GM06990 (cell line): ENCODE measurements at places on chromosomes 1 and 21.

GRCh38 chr1:220001095-220001501 is 45.2 kb downstream of the EPRS1 start:
- no peak for DNase-seq

- DNase-seq: no peak
Measured at GRCh38 chr1:116762781-116763115, 8.5 kb downstream of the CD2 start.

DNA sequence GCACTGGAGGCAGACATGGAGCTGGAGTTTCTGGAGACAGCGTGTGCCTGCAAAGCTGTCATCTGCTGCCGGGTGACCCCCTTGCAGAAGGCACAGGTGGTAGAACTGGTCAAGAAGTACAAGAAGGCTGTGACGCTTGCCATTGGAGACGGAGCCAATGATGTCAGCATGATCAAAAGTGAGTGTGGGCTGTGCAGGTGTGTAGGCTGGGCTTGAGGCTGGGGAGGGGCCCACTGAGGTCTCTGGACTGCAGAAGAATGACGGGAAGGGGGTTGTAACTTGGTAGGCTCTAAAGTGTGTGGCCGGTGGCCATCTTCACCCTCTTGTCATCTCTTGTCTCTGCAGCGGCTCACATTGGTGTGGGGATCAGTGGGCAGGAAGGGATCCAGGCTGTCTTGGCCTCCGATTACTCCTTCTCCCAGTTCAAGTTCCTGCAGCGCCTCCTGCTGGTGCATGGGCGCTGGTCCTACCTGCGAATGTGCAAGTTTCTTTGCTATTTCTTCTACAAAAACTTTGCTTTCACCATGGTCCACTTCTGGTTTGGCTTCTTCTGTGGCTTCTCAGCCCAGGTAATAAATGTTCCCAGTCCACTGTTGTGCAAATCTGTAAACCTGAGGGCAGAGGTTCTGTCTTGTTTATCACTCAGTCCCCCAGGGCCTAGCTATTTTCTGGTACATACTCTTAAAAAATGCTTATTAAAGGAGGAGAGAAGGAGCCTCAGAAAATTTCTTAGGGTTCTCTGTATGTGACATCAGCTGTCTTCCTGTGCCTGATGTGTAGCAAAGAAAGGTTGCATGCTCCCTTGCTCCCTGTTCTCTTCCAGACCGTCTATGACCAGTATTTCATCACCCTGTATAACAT is 19.9 kb downstream of the ATP8B2 start:
- DNase-seq: no peak

DNA sequence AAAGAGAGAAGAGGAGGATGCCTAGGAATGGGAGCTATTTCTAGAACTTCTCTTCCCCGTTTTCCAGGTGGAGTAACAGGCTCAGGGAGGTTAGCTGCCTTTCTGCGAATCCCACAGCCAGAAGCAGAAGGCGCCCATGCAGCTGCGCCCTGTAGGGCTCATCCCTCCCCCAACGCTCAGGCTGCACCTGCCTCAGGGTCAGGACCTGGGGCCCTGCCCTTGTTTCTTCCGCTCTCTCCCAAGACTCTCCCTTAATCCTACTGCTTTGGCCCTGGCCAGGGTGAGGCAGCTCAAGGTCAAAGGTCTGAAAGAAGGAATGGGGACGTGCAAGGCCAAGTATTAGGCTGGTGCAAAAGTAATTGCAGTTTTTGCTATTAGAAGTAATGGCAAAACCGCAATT is 30.5 kb upstream of the PADI2 start:
- DNase-seq: no peak

- no peak for DNase-seq
Measured at GRCh38 chr1:24927988-24928688, 1.9 kb downstream of the RUNX3 start.

- DNase-seq: no peak
Measured at GRCh38 chr1:22123071-22123390, 19.9 kb downstream of the WNT4 start.

DNA sequence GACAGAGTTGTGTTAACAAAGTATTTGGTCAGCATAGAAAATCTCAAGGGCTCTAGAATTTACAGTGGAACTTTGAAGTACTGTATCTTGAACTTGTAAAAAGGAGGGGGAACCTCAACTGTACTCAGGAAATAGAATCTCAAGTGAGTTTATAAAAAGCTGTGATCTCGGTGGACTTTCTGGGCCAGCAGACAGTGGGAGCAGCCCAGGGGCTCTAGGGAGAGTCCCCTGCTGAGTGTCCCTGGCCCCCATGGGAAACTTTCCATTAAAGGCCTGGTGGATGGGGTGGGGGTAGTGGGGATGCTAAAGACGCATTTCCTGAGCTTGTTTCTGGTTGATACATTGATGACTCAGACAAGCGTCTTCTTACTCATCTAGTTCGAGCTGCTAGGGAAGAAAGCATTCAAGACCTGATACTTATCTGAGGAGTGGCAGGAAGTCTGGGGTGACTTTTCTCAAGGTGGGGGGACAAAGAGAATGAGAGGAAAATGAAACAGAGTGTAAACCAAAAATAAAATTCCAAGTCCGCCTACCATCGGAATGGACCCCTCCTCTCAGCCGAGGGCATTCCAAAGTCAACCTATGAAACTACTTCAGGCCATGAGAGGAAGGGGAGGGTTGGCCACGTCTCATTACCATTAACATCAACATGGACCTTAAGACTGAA is 65.5 kb downstream of the NID1 start:
- peak; percentile 86 for DNase-seq

GRCh38 chr1:63112155-63112900 is 210.0 kb upstream of the FOXD3 start:
- no peak for DNase-seq

DNA sequence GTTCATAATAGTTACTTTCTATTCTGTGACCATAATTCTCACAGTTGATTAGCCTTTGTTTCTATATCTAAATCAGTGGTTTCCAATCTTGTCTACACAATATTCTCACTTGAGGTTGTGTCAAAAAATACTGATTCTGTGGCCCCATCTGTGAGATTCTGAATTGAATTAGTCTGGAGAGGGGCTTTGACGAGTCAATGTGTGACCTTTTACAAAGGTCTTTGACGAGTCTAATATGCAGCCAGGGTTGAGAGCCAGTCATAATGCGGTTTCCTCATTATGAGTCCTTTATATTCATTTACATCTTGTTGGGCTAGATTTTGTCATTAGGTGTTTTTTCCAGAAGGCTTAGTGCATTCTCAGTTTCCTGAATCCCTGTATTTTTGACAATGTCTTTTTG is 19.7 kb downstream of the FCRL5 start:
- no peak for DNase-seq

DNA sequence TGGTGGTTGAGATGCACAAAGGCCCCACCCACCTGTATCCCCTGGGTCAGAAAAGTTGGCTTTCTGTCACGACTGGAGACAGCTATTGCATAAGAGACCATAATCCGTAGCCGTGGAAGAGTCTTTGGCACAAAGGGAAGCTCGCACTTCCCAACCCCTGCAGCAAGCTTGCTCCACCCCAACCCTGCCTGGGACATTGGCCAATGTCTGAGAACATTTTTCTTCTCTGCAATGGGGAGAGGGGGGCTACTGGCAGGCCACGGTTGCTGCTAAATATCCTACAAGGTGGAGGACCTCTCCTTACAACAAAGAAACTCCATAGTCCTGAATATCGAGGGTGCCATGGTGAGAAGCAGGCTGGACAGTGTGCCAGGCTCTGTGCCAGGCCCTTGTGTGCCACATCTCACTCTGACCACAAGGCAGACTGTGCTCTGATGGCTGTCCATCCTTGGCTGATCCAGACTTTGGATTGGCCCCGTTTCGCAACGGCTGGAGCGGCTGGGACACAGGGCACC is 104.1 kb downstream of the CSMD2 start:
- no peak for DNase-seq

DNA sequence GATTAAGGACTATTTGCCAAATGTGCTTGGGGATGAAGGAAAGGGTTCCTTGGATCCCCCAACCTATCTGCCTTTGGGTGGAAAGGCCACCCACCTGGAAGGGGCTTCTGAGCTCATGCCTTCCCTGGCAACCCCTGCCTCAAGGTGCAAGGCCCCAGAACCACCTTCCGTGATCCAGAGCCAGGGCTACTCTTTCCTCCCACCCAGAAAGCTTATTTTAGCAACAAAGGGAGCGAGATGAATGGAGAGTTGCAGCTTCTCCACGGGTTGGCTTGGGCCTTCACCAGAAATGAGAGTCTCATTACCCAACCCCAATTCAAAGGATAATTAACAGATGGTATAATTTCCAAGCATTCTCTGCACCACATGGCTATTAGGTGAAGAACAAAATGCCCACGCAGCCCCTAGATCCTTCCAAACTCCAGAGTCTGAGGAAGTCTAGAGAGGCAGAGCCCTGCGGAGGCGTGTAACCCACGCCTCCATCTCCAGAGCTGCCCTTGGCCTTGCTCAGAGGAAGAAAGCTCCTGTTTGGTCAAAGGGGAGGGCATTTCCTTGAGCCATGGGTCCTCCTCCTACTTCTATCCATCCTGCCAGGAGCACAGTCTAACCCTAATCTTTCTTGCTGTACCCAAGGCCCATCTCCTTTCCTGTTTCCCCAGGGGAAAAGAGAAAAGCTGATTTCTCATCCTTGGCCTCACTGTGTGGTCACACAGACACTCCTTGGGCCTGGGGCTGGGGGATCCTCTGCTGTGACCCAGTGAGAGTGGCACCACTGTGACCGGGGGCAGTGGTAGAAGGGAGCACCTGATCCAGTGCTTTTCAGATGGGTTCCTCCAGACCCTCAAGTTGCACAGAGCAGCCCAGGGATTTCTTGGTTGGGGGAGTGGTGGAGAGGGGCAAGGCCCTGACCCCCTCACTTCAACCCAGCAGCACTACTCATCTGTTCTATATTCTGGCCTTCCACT is 1.7 kb upstream of the CELSR2 start:
- no peak for DNase-seq

- DNase-seq: no peak
Measured at GRCh38 chr21:27953340-27954045, 986.6 kb upstream of the ADAMTS5 start.

DNA sequence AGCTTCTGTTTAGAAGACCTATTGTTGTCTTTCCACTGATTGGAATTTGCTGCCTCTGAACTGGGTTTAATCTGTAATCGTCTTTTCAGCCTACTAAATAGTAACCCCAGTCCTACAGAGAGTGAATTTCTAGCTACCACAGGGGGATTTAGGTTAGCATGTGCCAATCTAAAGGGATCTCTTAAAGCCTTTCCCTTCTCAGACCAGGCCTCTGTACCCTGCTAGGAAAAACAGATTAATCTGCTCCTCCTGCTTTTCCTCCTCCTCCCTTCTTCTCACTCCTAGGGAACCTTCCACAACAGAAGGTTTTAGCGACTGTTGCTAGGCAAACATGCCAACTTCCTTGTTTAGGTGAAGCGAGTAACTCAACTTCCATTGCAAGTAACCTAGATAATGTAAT is 1.3 kb upstream of the RC3H1 start:
- no peak for DNase-seq

DNA sequence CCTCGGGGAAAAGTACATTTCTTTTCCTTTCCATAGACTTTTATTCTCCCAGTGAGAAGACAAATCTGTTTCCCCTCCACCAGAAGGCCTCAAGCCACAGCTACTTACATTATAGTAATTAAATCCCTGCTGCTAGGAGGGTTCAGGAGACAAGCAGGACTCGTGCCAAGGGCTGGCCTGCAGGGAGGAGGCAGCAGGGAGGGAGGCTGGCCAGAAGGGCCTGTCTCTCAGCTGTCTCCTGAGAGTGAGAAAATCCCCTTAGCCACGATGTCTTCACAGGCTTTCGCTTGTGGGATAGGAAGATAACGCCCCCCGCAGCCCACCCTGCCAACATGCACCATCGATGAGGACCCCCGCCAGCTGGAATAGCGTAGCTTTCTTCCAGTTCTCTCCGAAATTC is 14.0 kb downstream of the KCNN3 start:
- DNase-seq: no peak

DNA sequence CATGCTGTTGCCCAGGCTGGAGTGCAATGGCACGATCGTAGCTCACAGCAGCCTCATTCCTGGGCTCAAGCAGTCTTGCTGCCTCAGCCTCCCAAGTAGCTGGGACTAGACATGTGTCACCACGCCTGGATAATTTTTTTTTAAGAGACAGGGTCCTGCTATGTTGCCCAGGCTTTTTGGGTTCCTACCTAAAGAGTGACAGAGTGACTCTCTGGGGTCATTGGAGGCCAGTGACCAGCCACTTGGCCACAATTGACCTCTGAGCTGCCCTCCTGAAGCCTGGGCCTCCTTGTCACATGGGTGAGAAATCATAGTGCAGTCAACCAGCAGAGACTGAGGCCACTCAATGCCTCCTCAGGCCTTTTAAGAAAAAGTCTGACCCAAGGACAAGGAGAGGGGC is 5.7 kb downstream of the DIO1 start:
- DNase-seq: no peak

DNA sequence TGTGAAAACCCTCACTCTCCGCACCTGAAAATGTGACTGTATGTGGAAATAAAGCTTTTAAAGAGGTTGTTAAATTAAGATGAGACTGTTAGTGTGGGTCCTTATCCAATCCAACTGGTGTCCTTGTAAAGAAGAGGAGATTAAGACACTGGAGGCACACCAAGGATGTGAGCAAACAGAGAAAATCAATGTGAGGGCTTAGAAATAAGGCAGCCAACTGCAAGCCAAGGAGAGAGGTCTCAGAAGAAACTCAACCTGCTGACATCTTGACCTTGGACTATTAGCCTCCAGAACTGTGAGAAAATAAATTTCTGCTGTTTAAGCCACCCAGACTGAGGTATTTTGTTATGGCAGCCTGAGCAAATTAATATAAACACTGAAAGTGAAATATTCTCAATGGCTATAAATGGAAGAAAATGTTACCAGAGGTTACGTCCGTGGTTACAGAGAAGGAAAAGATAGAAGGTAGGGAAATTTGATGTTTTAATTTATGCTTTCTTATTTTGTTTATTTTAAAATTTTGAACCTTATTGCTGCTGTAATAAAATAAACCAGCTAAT is 22.4 kb upstream of the WLS start:
- no peak for DNase-seq

GRCh38 chr1:91699339-91699974 is 186.5 kb downstream of the TGFBR3 start:
- no peak for DNase-seq

GRCh38 chr1:198445872-198446271 is 94.6 kb downstream of the ATP6V1G3 start:
- no peak for DNase-seq

- DNase-seq: no peak
Measured at GRCh38 chr1:109891930-109892329, 18.7 kb upstream of the CSF1 start.

DNA sequence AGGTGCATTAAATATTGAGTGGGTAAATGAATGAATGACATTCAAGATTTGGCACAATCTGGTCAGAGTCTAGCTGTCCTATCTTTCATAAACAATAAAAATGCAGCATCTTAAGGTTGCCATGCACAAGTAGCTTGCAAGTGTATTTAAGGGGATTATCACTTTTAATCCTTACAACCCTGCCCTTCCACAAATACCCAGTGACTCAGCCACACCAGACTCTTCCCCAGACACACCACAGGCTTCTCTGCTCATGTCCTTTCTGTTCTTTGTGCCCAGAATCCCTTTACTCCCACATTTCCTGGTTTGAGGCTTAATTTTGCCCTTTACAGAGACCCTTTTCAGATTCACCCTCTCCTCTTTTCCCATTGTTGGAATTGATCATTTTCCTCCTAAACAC is 59.8 kb downstream of the KIRREL1 start:
- no peak for DNase-seq
